ENCODE measurements at places on chromosomes 11 and 22.

DNA sequence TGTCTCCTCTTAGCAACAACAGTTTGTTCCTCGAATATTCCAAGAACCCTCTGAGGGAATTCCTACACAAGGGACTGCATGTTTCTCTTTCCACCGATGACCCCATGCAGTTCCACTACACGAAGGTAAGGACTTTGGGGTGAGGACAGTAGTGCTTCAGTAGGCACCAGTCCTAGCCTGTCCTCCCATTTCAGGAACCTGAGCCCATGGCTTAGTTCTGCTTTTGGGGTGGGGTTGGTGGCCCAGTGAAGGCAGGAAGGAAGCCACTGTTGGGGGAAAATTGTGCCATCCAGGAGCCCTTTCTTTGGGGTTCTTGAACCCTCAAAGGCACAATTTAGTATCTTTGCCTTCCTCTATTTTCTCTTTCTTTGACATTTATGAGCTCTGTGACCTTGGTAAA, 38.2 kb downstream of the RNF141 start:
- no peak for DNase-seq

DNA sequence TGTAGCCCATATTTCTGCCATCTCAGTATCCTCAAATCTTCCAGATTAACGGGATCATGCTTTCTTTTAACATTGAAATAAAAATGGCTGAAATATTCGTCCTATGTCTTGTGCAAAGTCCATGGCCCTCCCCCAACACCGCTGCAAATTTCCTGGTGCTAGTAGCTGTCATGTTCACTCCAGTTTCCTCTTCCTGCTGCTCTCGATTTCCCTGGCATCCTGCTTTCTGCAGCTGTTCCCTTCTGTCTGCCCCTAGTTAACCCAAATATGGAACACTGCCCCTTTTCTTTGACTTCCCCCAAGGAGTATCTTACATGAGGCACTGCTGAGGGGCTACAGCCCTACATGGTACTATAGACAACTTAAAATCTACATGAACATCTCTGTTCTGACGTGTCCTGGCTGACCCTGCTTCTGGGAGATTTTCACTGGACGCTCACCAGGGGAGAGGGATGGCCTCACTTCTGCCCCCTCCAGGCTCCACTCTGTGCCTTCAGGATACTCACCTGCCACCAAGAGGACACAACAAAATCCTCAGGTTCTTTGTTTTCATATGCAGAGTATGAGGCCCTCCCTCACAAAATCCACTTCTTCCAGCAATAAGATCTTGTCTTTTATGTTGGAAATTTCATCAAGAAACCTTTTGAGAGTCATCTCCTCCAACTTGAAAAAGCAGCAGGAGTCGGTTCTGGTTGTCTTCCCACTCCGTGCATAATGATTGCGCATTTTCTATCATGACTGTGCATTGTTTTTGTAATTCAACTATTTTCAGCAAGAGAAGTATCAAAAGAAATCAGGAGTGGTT, 29.5 kb upstream of the SCUBE2 start:
- DNase-seq: no peak

DNA sequence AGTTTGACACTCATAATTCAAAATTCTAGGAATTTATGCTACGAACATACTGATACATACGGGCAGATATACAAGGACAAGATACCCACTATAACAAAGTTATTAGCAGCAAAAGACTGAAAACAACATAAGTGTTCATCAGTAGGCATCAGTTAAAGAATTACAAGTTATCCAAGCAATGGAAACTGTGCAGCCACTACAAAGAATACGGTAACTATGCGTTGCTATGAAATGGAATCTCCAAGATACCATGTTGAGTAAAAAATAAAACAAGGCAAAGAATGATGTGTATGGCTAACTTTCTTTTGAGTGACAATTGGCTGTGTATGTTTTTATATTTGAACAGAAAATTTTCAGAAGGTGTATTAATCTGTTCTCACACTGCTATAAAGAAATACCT, 151.7 kb downstream of the ADAMTS15 start:
- DNase-seq: peak; percentile 27

GRCh38 chr11:72075756-72076155, 4.6 kb downstream of the NUMA1 start:
- no peak for DNase-seq

DNA sequence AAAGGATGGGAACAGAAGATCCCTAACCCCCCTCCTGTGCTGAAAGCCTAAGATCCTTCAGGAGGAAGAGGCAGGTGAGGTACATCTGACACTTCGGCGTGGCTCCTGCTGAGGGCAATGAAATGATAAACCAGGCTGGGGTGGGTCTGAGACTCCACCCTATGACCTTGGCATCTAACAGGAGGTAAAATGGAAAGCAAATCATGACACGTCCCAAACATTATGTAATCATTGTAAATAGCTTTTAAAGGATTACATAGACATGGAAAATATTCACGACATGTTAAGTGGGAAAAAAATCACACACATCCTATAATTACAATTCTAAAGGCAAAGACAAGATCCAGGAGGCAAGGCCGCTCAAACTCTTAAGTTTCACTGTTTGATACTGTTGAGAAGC, 70.5 kb downstream of the LINC01488 start:
- DNase-seq: no peak

GRCh38 chr11:19673924-19674729, 38.5 kb upstream of the NAV2 start:
- DNase-seq: no peak

Data from fibroblast of gingiva (primary cell).